ENCODE measurements at places on chromosomes 11 and 22. TPM values are rescaled to one million over a fixed set of nuclear protein-coding genes. Genes with fewer than 3 reads are reported as not detected.

Gene ALDH3B1
- total RNA-seq: 104 TPM

Gene OR2AG2
- total RNA-seq: 0.09 TPM

Gene OR8A1
- total RNA-seq: not detected

- DNase-seq: no peak
- H3K4me3 ChIP-seq: no peak overlapping the region
- H3K27me3 ChIP-seq: no peaks in the 10 kb centered on the region
- no peak overlapping the region for H3K27ac ChIP-seq
- H3K36me3 ChIP-seq: peaks cover 17% of the 10 kb centered on the region
Observed at GRCh38 chr11:11306855-11307254, 46.2 kb downstream of the CSNK2A3 start.

DNA sequence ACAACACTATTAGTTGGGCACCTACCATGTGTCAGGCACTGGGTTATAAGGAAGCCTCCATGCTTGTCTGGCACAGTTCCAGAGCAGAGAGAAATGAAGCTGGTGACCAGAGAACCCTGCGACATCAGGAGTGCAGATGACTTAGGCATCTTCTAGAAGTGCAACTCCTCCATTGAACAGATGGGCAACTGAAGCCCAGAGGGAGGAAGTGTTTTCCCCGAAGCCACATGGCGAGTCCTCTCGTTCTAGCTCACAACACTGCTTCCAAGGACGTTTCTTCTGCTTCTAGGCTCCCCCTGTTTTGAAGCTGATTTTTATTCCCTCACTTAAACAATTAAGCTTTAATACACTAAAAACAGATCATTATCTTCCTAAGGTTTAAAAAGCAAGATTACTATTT, 109.8 kb upstream of the SYT13 start:
- DNase-seq: no peak
- no peak overlapping the region for H3K27ac ChIP-seq
- H3K4me3 ChIP-seq: no peak overlapping the region
- no peaks in the 10 kb centered on the region for H3K27me3 ChIP-seq
- no peaks in the 10 kb centered on the region for H3K36me3 ChIP-seq
- H3K4me1 ChIP-seq: no peaks in the 10 kb centered on the region

DNA sequence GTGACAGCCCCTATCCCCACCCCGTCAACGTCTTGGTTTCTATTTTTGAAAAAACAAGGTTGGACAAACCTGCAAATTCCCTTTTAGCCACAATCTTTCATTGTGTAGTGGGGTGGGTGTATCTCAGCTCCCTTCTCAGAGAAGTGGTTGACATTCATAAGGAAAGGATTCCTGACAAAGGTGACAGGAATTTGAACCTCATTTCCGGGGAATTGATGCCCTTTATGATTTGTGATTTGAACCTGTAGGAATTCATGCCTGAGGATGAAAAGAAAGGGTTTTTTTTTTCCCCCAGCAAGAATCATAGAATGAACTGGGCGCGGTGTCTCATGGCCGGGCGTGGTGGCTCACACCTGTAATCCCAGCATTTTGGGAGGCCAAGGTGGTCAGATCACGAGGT, 14.5 kb downstream of the YPEL4 start:
- H3K27me3 ChIP-seq: no peaks in the 10 kb centered on the region
- H3K27ac ChIP-seq: no peak overlapping the region
- no peaks in the 10 kb centered on the region for H3K36me3 ChIP-seq

DNA sequence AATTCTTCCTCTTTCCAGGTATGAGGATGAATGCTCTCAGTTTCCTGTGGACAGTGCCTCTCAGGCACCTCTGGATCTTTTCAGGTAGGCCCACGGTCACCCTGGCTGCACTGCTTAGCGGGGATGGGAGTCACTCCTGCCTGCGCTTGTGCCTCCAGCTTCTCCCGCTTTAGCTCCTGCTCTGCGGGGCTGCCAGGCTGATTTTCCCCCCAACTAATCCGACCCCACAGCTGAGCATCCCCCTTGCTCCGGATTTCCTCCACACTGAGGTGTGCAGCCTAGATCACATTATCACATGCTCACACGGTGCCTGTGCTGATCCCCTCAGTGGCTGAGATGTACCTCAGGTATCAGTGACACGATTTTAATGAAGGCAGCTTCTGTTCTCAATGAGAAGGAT, 879.1 kb downstream of the OPCML start:
- no peaks in the 10 kb centered on the region for H3K36me3 ChIP-seq
- DNase-seq: no peak
- H3K4me3 ChIP-seq: no peak overlapping the region
- no peaks in the 10 kb centered on the region for H3K27me3 ChIP-seq
- H3K27ac ChIP-seq: no peak overlapping the region

DNA sequence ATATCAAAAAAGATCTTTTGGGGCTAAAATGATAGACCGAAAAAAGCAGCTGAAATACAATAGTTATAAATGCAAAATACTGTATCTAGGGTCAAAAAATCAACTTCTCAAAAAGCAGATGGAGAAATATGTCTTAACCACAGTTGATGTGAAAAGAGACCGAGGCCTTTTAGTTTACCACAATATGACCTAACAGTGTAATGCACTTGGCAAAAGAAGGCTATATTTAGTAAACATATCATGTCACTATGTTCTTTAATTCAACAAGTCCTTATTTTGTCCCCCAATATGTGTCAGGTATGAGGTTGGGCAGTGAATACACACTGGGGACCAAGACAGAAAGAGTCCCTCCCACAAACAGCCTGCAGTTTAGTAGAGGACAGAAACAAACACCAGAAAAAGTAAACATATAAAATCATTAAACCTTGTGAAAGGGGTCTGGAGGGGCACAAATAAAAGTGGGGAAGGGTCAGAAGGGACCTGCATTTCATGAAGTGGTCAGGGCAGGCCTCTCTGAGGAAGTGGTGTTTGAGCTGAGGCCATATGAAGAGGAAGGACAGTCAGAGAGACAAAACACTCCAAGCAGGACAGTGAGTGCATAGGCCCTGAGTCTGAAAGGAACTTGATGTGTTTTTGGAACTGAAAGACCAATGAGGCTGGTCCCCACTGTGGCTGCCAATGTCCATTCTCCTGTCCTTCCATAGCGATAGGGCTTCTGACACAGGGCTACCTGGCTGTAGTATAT, 53.4 kb downstream of the LIF start:
- DNase-seq: no peak
- H3K27me3 ChIP-seq: no peaks in the 10 kb centered on the region
- H3K36me3 ChIP-seq: no peaks in the 10 kb centered on the region
- H3K27ac ChIP-seq: no peak overlapping the region

DNA sequence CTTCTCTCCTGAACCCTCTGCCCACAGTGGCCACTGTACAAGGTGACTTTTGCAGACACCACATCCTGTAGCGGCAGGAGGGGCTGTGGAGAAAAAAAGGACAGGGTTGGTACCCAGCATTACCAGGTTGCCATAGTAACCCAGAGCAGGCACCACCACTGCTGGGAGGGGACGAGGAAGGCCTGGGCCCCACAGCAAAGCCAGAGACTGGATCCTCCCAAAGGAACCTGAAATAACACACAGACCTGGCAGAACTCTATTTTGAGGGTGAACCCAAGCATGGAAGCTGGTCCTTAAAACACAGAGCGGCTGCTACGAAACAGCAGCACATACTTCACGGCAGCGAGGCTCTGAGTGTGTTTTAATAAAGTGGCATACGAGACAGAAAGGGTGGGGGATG, 380.6 kb downstream of the CTTN start:
- H3K27me3 ChIP-seq: no peaks in the 10 kb centered on the region
- DNase-seq: no peak
- no peak overlapping the region for H3K27ac ChIP-seq

Measured in lower lobe of right lung (tissue), 2 donors.